Foreskin keratinocyte (primary cell): ENCODE measurements at places on chromosomes 1 and 21. TPM values are rescaled to one million over a fixed set of nuclear protein-coding genes. Genes with fewer than 3 reads are reported as not detected.

Gene PBX1
- 1.1 and 1.3 TPM in 2 replicates for polyA plus RNA-seq

Gene ACOT7
- 239 and 257 TPM in 2 replicates for polyA plus RNA-seq

Gene FAM3B
- polyA plus RNA-seq: not detected in 2 replicates

Gene USP1
- polyA plus RNA-seq: 15.4 and 21.1 TPM in 2 replicates

Gene ATP8B2
- polyA plus RNA-seq: 9.0 and 10.0 TPM in 2 replicates

Gene FCGR2B
- not detected in 2 replicates for polyA plus RNA-seq

Gene LCE2A
- 0.20 and 0.62 TPM in 2 replicates for polyA plus RNA-seq

Gene PLA2G2A
- polyA plus RNA-seq: not detected in 2 replicates

Gene PCBP3
- polyA plus RNA-seq: 0.19 and 0.47 TPM in 2 replicates

Gene FCAMR
- not detected in 2 replicates for polyA plus RNA-seq

Gene PLA2G2D
- polyA plus RNA-seq: not detected in 2 replicates

Gene TMPRSS15
- polyA plus RNA-seq: not detected in 2 replicates

Gene PM20D1
- polyA plus RNA-seq: not detected in 2 replicates

Gene MMEL1
- polyA plus RNA-seq: 0.29 and 0.56 TPM in 2 replicates

Gene TMEM82
- not detected in 2 replicates for polyA plus RNA-seq
